Natural killer cell (primary cell): ENCODE measurements at places on chromosomes 5 and 9. TPM values are rescaled to one million over a fixed set of nuclear protein-coding genes. Genes with fewer than 3 reads are reported as not detected.

The GFPT2 gene
- not detected for total RNA-seq

DNA sequence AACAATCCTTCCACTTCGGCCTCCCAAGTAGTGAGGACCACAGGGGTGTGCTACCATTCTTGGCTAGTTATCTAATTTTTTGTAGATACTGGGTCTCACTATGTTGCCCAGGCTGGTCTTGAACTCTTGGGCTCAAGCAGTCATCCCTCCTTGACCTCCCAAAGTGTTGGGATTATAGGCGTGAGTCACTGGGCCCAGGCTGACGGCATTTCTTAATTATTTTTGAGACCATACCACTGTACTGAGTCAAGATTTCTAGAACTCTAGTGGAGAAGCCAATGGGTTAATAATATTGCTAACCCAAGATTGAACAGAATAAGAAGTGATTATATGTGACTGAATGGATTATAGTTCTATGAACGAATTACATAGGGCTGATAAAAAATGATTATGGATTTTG, 66.7 kb downstream of the TARS1 start:
- DNase-seq, result no peak

GRCh38 chr9:130830231-130830760, 4.8 kb upstream of the ABL1 start:
- no peak for DNase-seq

The CSNK1A1 gene
- 206 TPM for total RNA-seq

The ST6GALNAC4 gene
- 33.0 TPM for total RNA-seq

DNA sequence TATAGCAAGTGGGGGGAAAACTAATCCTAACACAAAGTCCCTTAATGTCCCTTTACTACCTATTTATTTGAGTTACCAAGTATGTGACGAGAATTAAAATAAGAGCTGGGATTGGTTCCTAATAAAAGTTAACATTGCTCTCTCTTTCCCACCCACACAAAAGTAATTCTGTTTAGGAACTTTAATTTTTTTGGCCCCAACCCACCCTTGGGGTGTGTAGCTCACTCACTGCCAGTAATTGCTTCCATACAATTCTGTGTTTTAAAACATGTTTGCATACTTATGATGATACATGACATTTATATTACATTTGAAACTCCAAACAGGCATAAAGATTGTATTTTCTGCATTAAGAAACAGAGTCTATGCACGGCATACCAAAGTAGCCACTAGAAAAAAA, 106.5 kb downstream of the BNC2 start:
- DNase-seq, result no peak

The PRDM9 gene
- not detected for total RNA-seq

DNA sequence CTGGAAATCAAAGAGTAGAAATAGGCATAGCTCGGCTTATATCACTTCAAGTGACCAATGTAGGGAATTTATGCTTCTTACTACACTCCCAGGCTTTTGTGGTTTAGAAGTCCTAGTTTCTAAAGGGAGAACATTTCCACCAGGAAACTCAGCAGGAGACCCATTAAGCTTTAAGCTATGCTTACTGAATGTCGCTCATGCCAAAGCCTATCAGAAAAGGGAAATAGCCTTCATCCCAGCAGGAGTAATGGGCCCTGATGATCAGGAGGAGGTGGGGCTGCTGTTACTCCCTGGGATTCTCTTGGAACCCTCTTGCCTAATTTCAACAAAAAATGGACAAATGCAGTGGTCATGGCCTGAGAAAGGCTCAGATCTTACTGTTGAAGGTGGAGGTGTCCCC, 54.5 kb upstream of the SEMA6A start:
- no peak for DNase-seq
